ENCODE measurements at places on chromosomes 6 and 20.
A peak's percentile ranks its signal among the peaks of the same experiment; 100 is the strongest.

DNA sequence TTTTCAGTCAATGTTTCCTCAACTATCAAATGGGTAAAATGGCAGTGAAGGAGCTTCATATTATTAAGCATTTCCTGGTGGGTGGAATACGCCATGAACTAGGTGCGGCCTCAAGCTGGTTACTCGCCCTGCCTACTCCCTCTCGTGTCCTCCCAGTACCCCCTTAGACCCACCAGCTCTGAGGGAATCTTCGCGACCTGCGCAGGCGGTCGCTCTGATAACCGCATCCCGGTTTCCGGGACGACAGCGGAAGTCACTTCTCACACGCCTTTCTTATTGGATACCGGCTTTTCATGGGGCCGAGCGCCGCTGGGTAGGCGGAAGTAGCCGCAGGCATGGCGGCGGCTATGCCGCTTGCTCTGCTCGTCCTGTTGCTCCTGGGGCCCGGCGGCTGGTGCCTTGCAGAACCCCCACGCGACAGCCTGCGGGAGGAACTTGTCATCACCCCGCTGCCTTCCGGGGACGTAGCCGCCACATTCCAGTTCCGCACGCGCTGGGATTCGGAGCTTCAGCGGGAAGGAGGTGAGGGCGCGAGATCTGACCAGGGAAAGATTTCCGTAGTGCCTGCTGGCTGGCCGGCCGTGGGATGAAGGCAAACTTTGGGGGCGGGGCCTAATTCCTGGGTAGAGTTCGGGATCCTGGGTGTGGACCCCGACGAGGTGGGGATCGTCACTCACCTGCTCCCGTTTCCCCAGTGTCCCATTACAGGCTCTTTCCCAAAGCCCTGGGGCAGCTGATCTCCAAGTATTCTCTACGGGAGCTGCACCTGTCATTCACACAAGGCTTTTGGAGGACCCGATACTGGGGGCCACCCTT is at the start of gene PIGT:
PIGT (plus strand) TSS at position 320 of the 816 bp plus-strand sequence; CDS start at position 336, 16 bp downstream.
- peak; percentile 99 for DNase-seq

- DNase-seq = no peak
Observed at GRCh38 chr20:56636716-56637115, 7.6 kb downstream of the TFAP2C start.

GRCh38 chr20:57449398-57450354 is 58.5 kb downstream of the RBM38 start:
- no peak for DNase-seq

DNA sequence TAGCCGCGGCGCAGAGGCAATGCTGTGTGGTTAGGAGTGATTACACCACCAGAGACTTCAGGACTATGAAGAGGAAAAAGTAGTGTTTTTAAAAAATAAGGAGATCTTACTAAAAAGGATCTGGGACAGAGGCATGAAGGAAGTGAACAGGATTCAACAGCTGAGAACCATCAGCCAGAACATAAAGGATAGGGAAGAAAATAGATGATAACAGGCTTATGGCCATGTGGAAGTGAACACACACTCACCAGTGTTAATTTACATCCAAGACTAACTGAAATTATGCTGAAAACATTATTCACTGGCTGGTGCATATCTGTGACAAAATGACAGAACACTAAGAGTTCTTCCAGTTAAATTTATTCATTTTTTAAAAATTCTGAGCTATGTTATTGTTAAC is 47.5 kb upstream of the BCLAF1 start:
- DNase-seq = no peak

- no peak for DNase-seq
Observed at GRCh38 chr6:158021814-158022748, 40.4 kb downstream of the SYNJ2 start.

- no peak for DNase-seq
Observed at GRCh38 chr20:35199740-35200139, 26.8 kb upstream of the MMP24 start.

- DNase-seq = no peak
Observed at GRCh38 chr20:3739054-3739925, 6.8 kb downstream of the HSPA12B start.

- no peak for DNase-seq
Observed at GRCh38 chr6:6803180-6803977, 214.9 kb downstream of the LY86 start.

GRCh38 chr6:1076531-1077459 is 235.1 kb upstream of the FOXQ1 start:
- no peak for DNase-seq

DNA sequence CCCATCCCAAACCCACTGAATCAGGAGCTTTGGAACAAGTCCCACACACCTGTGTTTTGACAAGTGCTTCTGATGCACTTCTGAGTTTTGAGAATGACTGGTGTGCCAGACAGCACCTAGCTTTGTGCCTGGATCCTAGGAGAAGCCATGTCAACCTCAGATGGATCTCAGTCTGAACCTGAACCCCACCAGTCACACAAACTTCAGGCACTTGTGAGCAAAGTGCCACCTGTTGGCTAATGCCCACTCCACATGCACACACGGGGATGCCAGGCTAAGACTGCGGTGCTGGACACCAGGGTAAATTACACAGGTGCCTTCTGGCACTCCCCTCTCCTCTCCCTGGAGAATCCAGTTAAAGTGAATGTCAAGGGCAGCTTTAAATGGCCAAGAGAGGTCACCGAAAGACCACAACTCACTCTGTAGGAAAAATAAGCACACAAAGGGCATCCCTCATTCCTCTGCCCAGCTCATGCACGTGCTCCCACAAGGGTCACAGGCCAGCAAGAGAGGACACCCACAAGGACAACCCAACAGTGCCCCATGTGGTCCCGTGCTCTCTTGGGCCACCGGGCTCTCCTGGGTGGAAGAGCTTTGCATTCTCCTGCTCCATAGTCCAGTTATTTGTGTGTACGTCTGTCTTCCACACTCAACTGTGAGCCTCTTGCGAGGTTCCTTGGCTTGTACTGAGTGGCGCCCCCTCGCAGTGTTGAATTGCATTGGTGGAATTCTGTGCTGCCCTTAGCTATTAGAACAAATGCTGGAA is 45.6 kb downstream of the TAF8 start:
- no peak for DNase-seq

- DNase-seq = no peak
Observed at GRCh38 chr20:50054626-50055511, 58.1 kb downstream of the UBE2V1 start.

DNA sequence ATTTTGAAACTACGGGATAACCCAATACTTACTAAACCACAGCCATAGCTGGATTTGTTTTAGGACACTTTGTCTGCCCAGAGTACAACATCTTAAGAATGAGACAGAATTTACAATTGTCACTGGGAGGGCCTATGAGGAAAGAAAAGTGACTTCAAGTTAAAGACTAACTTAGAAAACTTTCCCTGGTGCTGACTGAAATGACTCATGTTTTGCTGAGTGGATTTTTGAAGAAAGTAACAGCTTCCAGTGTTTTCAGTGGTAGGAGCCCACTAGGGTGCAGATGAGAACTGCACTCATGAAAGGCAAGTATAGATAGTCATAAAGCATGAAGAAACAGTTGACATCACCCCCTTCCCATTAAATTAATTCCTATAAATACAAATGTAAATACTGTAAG is 988.2 kb upstream of the MAP3K7 start:
- DNase-seq = no peak

GRCh38 chr20:46605181-46605580 is 46.1 kb downstream of the SLC13A3 start:
- DNase-seq = no peak

DNA sequence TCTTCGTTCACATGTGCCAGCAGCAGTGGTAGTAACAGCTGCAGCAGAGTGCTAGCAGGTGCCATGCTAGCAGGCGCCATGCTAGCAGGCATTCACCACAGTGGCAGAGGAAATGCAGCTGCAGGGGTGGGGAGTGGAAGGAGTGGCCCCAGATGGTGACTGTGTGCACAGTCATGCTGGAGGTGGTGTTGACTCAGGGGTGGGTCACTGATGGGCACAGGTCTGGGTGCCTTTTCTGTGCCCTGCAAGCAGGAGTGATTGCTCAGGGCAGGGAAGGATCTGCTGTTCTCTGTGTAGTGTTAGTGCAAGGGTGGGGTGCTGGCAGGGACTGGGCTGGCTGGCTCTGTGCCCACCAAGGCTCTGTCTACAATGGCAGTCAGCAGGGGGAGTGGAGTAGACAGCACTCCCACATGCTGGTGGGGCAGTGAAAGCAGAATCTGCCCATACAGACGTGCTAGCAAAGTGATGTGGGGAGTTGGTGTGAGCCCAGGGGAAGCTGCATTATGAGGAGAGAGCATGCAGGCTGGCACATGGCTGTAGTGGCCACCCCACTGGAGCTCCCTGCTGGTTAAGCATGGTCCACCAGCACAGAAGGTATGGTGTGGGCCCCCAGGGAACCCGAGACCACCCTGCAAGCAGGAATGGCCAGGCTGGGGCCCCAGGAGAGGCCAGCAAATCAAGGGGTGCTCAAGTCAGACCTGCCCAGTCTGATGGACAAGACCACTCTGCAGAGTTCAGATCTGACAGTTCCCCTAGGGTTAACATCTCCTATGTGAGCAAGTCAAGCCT is 11.4 kb upstream of the TSPYL4 start:
- DNase-seq = no peak

DNA sequence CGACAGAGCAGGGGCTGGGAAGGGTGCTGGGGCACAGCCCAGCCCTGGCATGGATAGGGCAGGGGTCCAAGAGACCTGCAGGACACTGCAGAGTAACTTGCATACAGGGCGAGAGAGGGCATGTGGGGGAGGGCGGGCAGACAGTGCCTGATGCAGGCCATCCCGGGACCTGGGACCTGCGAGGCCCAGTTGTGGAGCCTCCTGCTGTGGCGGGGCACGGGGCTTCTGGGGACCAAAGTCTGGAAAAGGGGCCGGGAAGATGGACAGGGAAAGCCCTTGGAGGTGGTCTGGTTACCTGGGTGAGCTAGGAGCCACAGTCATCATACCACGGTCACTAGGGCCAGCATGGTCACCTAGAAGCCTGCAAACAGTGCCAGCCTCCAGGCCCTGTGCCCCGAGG is 412 bp upstream of the TUBB1 start:
- no peak for DNase-seq

DNA sequence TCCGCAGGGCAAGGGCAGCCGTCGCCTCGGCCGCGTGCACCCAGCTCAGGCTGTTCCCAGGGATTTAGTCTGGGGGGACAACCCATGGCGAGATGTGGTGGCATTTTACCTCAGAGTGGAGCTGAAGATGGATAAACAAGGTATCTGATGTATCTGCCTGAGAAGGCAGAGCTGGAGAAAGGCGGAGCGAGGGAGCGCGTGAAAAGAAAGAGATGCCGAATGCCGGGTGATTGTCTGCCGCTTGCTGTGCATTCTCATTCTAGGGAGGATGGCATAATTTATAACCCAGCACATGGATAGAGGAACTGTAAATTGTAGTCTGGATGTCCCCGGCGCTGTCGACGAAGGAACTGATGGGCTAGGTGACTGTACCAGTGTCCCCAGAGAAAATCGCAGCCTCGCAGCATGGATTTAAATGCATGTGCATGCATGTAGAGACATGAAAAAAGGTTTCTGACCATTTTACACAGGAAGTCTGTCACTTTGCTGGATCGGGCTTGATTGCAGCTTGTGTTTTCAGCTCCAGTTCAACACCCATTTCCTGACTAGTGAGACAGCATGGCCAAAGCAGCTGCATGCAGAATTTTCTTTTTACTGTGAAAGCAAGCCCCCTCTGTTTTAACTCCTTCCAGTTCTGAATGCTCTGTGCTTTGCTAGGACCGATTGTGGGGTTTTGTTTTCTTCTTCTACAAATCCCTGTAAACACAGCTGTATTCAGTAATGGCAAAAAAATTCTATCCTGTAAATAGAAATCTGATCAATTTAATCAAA is 149.7 kb downstream of the PRL start:
- DNase-seq = no peak

DNA sequence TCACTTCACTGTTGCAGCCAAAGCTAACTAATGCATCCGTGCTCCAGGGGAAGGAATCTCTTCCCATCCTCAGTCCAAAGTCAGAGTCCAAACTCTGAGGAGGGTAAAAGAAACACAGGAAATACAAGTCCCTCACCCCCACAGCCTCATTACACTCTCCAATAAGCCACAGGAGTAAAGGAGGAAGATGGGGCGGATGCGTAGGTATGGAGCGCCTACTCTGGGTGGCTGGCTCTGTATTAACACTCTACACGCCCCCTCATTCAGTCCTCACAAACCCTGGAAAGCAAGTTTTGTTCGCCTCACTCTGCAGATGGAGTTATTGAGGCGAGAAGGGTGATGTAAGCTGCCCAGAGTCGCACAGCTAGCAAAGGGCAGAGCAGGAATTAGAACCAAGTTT is 242.9 kb downstream of the NRN1 start:
- DNase-seq = no peak

DNA sequence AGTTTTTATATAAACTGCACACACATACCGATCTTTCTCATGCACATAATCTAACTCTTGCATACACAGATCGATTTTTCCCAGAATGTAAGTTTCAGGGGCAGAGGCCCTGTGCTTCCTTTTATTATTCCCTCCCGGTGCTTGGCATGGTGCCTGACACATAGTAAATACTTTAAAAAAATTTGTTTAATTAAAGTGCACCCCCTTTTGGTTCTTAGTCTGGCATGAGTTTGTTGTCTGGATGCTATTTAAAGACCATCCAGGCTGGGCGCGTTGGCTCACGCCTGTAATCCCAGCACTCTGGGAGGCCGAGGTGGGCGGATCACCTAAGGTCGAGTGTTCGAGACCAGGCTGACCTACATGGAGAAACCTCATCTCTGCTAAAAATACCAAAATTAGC is 5.4 kb upstream of the DEK start:
- no peak for DNase-seq

GRCh38 chr20:63741676-63742380 is 2.3 kb downstream of the SLC2A4RG start:
- no peak for DNase-seq

DNA sequence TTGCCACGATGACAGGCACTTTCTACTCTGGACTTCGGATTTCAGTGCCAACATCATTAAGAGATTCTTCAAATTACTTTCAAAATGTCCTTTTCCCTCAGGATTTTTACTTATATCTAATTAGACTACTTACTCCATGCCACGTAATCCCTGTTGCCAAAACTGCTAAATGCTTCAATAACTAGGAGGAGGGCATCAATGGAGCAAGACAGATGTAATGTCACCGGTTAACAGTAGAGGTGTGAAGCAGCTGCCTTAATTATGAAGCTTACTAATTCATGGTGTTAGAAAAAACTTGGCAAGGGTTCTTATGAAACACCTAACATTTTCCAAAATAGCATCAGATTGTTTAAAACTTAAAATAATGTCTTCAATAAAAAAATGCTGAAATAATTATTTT is 111.2 kb upstream of the SIM1 start:
- no peak for DNase-seq

- DNase-seq = no peak
Observed at GRCh38 chr20:21312813-21313474, 9.8 kb downstream of the XRN2 start.
